ENCODE measurements at places on chromosomes 13 and 19.
A peak's percentile ranks its signal among the peaks of the same experiment; 100 is the strongest.

GRCh38 chr13:96652506-96652905, 341.8 kb downstream of the OXGR1 start:
- no peak for DNase-seq

GRCh38 chr19:23909222-23909621, 5.5 kb upstream of the ZNF726 start:
- DNase-seq = no peak

DNA sequence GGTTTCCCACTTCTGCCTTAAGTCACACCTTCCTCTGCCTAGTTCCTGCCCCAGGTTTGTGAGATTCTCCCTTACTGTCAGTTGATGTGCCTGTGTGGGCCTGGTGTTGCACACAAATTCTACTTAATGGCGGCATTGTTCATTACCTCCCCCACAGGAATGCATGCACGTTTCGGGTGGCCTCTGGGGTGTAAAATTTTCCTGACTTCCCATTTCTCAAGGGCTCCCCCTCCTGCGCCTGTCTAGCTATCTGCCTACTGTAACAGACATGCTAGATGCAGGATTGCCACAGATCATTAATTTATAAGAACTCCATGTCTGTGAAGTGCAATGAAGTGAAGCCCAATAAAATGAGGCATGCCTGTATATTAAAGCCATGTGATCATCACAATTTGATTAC, 1466.3 kb downstream of the PCDH9 start:
- no peak for DNase-seq

DNA sequence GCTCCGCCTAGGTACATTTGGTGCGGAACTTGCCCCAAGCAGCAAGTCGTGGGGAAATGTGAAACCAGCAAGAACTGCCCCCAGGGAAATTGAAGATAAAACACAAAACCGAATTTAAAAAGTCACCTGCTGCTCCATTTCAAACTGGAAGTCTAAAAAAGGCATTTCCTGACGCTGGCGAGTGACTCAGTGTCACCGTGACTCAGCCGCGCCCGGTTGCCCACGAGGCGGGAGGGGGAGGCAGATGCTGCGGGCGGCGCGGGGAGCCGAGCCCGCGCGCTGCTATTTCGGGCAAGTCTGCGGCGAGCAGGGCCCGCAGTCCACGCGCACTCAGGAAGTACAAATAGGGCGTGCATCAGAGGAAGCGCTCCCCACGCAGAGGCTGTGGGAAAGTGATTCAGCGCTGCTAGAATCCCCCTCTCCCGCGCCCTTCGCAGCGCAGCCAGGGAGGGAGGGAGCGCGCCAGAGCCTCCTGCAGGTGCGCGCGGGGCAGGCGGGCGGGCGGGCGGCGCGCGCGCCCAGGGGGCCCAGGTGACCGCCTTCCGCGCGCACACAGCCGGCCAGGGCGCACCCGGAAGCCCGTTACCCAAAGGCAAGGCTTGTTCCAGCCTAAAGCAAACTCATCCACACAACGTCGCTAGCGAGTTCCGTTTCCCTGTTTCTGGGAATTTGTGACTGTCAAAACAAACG, 168.8 kb downstream of the COL4A1 start:
- peak; percentile 43 for DNase-seq

DNA sequence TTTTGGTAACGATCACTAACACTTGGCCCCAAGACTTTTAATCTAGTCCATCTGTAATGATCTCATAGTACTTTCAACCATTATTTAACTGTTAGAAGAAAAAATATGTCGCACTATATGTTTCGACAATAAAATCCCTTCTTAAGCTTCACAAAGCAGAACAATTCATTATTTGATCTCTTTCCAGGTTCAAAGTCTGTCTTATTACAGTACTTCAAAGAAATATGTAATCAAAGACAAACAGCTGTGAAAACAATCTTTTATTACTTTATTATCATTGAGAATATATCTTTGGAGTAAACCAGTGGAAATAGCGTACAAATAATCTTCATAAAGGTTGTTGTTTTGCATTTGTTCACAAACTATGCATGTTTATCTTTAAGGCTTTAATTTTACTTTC, 93.5 kb downstream of the DACH1 start:
- DNase-seq = no peak

- no peak for DNase-seq
These were observed 1.4 kb downstream of the SLC1A5 start for GRCh38 chr19:46787040-46787330.

DNA sequence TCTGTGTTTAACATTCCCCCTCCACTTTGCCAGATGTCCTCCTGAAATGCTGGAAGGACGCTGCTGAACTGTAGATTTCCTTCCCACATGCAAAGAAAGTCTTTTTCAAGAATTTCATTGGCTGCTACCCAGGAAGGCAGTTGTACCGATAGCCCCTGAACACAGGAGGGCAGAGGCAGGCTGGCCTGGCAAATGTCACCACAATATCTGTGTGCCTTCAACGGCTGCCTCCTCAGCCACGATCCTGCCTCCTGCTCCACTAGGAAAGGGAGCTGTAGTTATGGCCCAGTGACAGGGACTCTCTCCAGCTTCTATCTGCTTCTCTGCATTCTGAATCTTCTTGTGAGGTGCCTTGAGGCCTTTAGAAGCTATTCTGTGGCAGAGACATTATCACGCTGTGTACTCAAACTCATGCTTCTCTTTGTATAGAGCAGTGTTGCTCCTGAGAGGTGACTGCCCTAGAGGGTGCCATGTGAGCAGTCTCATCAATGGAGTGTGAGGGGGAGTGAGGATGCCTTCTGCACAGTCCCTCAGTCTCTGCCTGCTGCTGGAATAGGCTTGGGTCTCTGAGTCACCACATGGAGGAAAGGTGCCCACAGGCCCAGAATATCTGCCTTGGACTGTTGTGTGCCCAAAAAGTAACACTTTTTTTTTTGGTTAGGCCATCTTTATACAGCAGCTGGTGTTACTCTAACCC, 279.8 kb downstream of the DNAJC15 start:
- DNase-seq = no peak

GRCh38 chr19:34490141-34490766, 8.7 kb downstream of the WTIP start:
- DNase-seq = no peak

Data from stimulated activated CD4-positive, alpha-beta T cell treated with anti-CD3 and anti-CD28 coated beads, TNF-alpha, amount 100 ng/mL, for 1 hour (primary cell).